ENCODE measurements at places on chromosomes 7 and 10.

- no peak for DNase-seq
Observed at GRCh38 chr10:60363187-60363586, 26.5 kb downstream of the ANK3 start.

- no peak for DNase-seq
Observed at GRCh38 chr7:36315309-36315944, 74.2 kb upstream of the ANLN start.

- DNase-seq = no peak
Observed at GRCh38 chr10:35070521-35070920, 19.6 kb downstream of the CUL2 start.

- DNase-seq = no peak
Observed at GRCh38 chr10:7445474-7446185, 34.8 kb upstream of the SFMBT2 start.

DNA sequence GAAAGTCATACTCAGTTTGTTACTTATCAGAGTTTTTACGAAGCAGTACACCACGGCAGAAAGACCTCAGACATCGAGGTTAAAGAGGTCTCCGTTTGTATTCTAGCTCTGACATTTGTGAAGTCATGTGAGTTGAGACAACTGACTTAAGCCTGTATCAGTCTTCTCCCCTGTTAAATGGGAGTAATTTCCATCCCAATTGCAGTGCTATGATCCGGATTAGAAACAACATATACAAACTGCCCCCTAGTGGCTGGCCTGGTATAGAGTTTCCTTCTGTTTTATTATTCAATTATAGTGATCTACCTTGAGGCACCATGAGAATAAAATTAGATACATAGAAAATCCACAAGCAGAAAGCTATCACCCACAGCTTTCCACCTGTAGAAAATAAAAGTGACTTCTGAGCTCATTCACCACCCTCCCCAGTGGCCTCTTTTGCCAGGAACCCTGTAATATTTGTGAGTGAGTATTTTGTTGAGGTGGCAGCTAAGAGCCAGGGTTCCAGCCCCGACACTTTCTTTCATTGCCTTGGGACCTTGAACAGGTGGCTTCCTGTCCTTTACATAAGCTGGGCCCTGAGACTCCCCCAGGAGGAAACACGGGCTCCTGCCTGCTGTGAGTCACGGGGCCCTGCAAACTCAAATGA is 607.2 kb upstream of the MGMT start:
- DNase-seq = peak; percentile 2

GRCh38 chr10:52248697-52249306 is 65.3 kb upstream of the DKK1 start:
- DNase-seq = no peak

DNA sequence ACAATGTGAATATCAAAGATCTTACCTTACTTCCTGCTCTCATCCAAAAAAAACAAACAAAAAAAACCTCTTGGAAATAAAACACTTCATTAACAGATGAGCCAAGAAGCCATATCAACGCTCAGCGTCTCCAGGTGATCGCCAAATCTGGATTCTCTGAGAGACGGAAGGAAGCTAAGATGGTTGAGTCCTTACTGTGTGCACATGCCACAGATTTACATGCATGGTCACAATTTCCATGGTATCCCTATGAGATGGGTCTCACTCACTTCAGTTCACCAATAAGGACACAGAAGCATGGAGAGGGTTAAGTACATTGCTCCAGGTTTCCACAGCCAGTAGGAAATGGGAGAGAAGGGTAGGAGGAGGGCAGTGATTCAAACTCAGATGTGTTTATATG is 1.0 kb downstream of the AOAH start:
- no peak for DNase-seq

DNA sequence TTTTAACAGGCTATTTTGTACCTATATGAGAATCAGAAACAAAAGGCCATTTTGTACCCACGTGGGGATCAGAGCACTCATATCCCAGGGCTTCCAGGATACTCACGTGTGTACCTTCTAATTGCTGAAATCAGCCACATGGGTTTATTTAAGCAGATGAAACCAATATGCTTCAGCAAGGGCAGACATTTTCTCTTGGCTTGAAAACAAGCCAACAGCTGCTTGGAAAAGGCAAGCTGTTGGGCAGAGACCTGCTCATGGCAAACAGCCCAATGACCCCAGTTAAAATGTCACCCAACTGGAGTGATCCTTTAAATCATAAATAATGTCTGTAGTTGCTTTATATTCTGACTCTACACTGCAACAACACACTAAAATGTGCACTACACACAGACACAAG is 26.5 kb upstream of the TOMM7 start:
- peak; percentile 21 for DNase-seq

All from renal cortical epithelial cell (primary cell).